T-helper 17 cell (primary cell): ENCODE measurements at places on chromosomes 2 and 18. TPM values are rescaled to one million over a fixed set of nuclear protein-coding genes. Genes with fewer than 3 reads are reported as not detected.

CIDEA gene
- total RNA-seq: not detected

GRCh38 chr2:124272261-124272841 is 247.3 kb downstream of the CNTNAP5 start:
- DNase-seq: no peak

- no peak for DNase-seq
Measured at GRCh38 chr2:233572468-233572867, 5.9 kb upstream of the USP40 start.

DNA sequence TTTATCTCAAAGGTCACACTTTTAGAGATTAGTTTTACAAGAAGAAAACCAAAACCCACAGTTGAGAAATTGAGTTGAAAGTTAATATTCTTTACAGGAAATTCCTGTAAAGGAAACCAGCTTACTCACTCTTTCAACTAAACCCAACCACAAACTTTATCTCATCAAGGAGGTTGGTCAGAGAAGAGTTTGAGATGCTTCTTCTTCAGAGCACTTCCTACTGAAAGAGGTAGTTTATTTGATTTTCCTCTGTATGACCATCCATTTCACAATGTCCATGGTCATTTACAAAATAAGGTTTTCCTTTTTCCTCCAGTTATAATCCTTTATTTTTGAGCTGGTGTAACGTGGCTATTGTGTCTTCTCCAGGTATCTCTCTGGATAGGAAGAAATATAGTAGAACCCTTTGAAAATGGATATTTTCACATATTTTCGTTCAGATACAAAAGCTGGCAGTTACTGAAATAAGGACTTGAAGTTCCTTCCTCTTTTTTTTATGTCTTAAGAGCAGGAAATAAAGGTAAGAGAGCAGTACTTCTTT is 4.5 kb upstream of the IL18RAP start:
- DNase-seq: no peak

DNA sequence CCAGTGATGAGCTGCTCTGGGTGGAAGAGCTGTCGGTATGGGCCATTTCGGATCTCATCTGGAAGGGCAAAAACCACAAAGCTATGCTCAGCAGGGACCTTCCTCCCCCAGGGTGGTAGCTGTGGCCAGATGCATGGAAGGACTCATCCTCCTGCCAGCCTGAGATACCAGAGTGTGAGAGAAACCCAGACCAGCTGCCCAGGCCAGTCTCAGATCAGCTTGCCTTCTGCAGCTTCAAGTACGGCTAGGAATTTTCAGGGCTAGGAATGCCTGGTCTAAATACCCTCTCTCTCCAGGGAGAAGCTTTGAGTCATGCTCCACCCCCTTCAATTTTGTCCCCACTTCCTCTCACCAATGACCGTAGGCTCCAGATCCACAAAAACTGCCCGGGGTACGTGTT is 1.4 kb upstream of the TUBA4B start:
- DNase-seq: no peak

- no peak for DNase-seq
Measured at GRCh38 chr2:40367032-40367431, 84.9 kb downstream of the SLC8A1 start.

DNA sequence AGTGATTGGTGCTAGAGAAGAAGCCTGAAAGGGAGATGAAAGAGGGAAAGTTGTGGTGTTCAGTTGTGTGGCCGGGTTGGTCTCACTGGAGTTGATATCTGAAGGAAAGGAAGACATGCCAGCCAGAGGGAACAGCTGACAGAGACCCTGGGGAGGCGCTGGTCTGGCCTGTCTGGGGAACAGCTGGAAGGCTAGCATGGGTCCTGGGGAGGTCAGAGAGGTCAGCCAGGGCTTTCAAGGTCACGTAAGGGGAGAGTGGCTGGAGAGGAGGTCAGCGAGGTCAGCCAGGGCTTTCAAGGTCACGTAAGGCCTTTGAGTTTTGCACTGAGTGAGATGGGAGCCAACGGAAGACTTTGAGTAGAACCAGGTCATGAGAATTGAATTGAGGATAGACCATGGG is 11.0 kb downstream of the DYSF start:
- DNase-seq: no peak

DNA sequence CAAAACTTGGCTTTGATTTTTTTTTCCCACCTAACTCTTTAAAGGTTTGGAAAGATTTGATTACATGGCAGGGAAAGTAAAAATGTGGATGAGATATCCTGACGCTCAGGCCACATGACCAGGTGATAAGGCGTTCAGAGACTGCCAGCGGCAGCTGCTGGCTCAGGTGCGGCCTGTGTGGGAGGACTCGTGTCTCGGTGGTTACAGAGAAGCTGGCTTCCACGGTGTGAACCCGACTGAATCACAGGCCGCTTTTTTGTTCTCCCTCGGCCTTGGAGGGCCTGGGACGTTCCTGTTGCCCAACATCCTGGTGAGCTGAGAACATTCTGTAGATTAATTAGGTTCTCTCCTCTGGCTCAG is 124.2 kb upstream of the ZNF516 start:
- no peak for DNase-seq

DNA sequence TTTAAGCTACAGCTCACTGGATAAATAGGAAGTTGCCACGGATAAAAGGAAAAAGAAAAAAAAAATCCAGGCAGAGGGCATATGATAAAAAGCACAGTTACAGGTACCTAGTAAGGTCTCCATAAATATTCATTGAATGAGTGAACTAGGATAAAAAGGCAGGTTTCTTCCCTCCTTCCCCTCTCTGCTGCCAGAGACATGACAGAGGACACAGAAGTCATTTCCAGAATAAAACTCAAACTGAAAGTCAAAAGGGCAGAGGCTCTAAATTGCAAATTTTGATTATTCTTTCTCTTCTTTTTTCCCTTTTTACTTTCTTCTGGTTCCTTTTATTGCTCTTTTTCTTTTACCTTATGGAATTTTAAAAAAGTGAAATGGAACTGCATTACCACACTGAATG is 7.7 kb downstream of the CD302 start:
- DNase-seq: no peak
